Fibroblast of mammary gland (primary cell): ENCODE measurements at places on chromosomes 11 and 22.

GRCh38 chr11:46560300-46560991, 33.4 kb downstream of the AMBRA1 start:
- DNase-seq: peak; percentile 50

DNA sequence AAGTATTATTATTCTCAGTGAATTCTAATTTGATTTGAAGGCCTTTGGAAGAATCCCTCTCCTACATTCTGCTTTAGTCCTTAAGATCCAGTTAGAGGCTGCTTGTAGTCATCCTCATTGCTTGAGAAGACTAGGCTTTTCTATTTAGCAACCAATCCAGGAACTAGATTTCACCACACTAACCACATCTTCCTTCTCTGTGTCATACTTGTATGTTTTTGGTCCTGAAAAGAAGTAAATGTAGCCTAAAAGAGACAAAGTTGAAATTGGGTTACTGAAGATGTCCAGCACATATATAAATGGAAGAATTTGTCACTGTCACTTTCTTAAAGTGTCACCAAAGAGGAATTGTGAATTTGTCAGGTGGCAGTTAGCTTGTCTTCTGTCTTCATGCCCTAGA, 46.6 kb upstream of the MMP7 start:
- peak; percentile 54 for DNase-seq

DNA sequence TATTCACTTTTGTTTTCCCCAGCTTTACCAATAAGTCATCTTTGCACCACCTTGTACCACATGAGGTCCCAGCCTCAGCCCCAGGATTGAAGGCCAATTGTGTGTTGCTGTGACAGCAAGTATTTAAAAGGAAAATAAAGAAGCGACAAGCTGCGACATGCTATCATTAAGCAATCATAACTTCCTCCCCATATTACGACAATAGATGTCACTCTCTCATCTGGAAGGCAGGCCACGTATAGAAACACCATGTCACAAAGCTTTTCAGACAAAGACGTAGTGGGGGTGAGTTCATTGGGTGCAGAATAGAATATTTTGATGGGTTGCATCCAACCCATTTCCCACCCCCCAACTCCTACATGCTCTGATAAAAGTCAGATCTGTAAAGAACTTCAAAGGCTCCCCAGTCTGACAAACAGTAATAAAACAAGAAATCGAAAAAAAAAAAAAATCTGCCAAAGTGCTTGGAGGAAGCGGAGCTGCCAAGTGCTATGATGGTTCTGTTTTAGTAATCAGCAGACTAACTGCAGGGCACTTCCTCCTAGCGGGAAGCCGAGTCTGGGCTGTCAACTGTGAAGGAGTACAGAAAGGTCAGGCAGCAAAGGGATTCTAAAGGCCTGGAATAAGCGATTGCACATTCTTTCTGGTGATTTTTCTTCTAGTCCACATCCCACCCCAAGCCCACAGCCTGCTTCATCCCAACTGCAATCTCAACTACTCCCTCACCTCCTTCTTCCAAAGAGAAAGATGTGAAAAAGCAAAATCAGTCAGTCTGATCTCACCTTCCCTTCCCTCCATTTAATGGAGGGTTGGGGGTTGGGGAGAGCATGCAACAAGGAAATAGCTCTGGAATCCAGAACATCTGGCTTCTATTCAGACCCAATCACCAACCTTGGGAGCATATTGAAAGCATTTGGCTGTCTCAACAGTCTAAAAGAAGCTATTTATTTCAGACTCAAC, 131.4 kb upstream of the UBASH3B start:
- peak; percentile 23 for DNase-seq

- no peak for DNase-seq
Measured at GRCh38 chr11:102385085-102386007, 38.3 kb downstream of the BIRC2 start.

GRCh38 chr11:98411777-98412176, 609.0 kb upstream of the CNTN5 start:
- no peak for DNase-seq

DNA sequence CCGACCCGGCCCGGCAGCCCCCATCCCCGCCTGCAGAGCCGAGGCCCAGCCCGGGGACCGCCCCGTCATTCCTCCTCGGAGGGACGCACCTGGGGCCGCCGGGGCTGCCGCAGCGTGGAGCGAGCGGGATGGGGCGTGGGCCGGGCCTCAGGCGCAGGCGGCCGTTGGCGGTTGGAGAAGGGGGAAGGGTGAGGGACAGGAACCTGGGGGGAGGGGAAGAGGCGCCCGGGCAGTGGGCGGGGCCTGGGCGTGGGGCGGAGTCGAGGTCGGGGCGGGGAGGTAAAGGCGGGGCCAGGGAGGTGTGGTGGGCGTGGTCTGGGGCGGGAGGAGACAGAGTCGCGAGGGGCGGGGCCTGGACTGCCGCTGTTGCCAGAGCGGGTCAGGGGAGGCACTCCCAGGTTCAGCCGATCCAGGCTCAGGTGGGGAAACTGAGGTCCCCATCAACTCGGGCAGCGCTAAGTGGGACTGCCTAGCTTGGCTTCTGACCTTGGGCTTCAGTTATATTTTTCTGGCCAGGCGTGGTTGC, at the start of gene TESMIN:
Gene TESMIN, minus strand, starts transcription at position 190 of the 526 bp plus-strand sequence. CDS start 860 bp downstream, outside the sequence.
- peak; percentile 54 for DNase-seq

DNA sequence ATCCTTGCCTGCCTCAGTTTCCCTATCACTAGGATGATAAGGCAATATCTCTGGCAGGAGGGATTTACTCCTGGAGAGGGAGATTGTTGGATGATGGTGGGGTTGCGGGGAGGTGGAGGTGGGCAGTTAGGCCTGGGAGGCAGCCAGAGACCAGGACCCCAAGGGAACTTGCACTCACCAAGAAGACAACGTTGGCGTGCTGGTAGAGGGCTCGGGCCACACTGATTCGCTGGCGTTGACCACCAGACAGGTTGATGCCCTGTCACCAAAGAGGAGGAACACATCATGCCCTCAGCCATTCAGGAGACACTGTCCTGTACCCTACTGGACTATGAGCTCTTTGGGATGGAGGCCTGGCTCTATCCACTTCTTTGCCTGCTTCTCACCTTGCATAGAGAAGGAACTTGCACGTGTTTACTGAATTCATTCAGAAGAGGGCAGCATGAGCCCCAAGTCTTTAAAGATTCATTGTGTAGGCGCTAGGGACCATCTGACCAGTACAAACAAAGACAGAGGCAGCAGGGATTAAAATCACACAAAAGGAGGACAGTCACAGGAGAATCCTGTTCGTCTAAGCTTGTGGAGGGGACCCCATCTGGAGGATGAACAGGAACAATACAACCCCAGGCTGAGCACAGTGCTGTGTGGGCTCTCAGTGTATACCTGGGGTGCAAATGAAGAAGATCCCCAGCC, 24.2 kb upstream of the KCNJ11 start:
- no peak for DNase-seq

- DNase-seq: no peak
Measured at GRCh38 chr11:44904261-44905020, 46.2 kb downstream of the TP53I11 start.

GRCh38 chr11:34348096-34348495, 9.7 kb downstream of the ABTB2 start:
- peak; percentile 33 for DNase-seq

GRCh38 chr22:37310815-37311595, 28.7 kb downstream of the CYTH4 start:
- DNase-seq: no peak

DNA sequence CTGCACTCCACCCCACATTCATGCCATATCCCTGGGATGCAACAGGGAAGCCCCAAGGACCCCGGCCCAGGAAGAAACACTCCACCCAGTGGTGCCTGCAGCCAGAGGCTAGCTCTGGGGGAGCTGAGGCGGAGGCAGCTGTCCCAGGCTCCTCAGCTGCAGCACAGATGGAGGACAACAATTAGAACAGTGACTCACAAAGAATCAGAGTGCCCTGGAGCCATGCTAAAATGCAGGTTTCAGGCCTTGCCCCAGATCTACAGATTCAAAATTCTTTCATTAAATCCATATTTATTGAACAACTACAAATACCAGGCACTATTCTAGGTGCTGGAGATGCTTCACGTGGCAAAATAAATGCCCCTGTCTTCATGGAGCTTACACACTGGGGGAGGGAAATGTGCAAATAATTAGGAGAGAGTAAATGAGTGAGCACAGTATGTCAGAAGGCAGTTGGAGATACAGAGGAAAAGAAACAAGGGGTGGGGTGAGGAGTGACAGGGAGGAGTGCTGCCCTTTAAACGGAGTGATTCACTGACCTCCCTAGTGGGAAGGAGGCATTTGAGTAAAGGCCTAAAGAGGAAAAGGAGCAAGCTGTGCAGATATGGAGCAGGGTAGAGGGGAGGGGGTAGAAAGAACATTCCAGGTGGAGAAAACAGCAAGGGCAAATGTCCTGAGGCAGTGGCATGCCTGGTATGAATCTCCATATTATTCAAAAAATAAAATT, 73.3 kb upstream of the CSNK2A3 start:
- DNase-seq: peak; percentile 58

DNA sequence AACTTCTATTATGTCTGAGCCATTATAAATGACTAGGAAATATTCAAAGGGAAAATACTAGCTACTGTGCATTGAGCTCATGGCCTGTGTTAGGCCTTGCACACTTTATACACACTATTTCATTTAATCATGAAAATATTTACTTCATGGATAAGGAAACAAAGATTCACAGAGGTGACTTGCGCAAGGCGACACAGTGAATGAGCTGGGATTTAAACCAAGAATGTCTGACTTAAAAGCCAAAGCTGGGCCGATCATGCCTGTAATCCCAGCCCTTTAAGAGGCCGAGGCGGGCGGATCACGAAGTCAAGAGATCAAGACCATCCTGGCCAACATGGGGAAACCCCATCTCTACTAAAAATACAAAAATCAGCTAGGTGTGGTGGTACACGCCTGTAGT, 231.5 kb downstream of the MIAT start:
- peak; percentile 6 for DNase-seq

DNA sequence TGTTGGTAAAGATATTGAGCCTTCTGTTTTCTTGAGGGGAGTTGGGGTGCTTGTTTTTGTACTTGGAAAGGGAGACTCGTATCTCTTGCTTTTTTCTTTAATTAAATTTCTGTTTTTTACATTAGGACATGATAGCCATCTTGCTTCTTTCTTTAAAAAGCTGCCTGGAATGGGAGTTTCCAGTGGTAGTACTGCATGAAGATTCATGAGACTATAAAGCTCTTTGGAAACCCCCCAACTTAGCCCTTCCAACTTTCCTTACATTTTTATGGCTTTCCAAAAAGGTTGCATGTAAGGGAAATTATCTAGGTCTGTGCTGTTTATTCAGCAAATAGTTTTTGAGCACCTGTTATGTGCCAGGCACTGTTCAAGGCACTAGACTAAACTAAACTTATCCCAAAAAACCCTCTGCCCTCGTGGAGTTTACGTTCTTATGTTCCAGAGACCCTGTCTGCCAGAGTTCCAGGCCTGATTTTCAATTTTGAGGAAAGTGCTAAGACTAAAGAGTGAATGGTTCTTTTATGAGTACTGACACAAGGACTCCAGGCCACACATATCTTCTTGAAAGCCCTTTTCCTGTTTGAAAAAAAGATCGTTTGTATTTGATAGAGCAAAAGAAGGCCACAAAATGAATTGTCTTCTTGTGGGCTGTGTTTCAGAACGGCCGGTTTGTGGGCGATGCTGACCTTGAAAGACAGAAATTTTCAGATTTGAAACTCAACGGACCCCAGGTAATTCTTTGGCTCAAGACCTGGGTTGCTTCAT, 31.9 kb downstream of the CTNND1 start:
- no peak for DNase-seq

GRCh38 chr22:27669798-27670599, 131.6 kb downstream of the MN1 start:
- peak; percentile 27 for DNase-seq

DNA sequence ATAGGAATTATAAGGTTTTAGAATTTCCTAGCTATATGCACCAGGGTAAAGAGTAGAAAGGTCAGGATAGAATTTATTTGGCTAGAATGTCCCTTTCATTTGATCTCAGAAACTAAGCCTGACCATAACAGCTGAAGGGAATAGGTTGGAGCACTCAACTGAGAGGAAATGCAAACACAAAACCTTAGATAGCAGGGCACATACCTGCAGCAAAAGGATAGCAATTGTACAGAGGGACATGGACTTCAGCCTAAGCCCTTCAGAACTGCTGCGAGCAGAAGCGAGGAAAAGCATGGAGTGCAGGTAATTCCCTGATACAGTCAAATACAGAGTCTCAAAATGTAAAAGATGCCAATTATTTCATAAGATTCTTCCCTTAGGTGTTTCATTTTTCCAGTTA, 211.0 kb upstream of the DDI1 start:
- no peak for DNase-seq

GRCh38 chr22:29302402-29302680, 4.1 kb upstream of the GAS2L1 start:
- no peak for DNase-seq

DNA sequence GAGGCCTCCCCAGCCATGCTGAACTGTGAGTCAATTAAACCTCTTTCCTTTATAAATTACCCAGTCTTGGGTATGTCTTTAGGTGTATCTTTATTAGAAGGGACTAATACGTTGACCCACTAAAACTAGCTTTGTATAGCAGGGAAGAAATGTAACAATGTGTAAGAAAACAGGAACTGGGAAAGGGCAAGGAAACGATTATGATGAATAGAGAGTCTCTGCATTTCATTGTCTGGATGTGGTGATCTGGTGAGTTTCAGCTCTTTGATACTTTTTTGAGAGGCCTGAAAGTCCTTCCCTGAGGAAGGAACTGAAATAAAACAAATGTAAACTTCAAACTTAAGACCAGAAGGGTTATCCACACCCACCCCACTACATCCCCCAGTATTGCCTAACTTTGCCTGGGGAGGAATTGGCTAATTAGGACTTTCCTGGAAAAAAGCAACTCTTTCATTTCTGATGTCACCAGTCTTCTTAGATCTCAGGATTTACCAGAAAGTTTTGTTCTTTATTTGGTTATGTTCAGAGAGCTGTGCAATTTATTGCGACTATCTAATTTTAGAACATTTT, 119.0 kb downstream of the LDLRAD3 start:
- peak; percentile 51 for DNase-seq

GRCh38 chr11:131602431-131602830, 232.0 kb downstream of the NTM start:
- no peak for DNase-seq

DNA sequence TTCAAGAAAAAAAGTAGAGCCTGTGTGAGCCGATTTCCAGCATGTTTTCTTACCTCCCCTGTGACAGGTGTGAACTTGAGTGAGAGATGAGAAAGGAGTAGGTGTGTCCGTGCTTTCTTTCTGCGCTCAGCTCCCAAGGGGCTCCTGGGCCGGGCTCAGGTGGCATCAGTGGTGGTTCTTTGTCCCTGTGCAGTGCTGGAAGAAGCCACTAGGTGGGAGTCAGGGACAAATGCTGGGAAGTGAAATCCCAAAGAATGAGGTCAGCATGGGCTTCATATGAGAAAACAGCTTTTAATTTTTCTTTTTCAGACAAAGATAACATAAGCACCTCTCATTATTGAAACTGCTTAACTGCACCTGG, 57.8 kb downstream of the PPFIBP2 start:
- DNase-seq: peak; percentile 70
